A549 treated with ZK216348 at 1 μM for 4 hours (cell line): ENCODE measurements at places on chromosomes 13 and 19. TPM values are rescaled to one million over a fixed set of nuclear protein-coding genes. Genes with fewer than 3 reads are reported as not detected.

Gene ZNF527
- total RNA-seq: 1.6 to 3.7 TPM (median 3.3 TPM) in 5 replicates

Gene PAK4
- 59.1 to 132 TPM (median 113 TPM) in 5 replicates for total RNA-seq

Gene CYP4F11
- total RNA-seq: 5.1 to 6.8 TPM (median 5.6 TPM) in 5 replicates

Gene PGLYRP2
- not detected in 5 replicates for total RNA-seq

Gene PLA2G4C
- total RNA-seq: 9.0 to 14.8 TPM (median 10.6 TPM) in 5 replicates
